GM18507 (cell line): ENCODE measurements at places on chromosomes 7 and 10.

DNA sequence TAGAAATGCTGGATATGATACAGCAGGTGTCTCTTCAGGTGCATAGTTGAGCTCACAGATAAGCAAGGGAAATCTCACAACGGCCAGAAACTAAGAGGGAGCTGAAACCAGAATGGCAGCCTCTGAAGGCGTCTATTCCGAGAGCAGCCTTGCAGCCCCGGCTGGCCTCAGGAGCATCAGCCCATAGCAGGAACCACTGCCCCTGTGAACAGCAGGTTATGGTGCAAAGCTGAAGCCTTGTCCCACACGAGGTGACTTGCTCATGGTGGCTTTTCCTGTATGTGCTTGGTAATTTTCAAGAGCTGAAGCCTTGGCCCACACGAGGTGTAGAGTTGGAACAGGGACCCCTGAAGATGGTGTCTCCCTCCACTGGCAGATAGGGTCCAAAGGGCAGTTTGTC lies 33.2 kb downstream of the BNIP3 start:
- no peak for DNase-seq

- no peak for DNase-seq
These were observed 75.9 kb upstream of the MAGI2 start for GRCh38 chr7:79529214-79529880.

DNA sequence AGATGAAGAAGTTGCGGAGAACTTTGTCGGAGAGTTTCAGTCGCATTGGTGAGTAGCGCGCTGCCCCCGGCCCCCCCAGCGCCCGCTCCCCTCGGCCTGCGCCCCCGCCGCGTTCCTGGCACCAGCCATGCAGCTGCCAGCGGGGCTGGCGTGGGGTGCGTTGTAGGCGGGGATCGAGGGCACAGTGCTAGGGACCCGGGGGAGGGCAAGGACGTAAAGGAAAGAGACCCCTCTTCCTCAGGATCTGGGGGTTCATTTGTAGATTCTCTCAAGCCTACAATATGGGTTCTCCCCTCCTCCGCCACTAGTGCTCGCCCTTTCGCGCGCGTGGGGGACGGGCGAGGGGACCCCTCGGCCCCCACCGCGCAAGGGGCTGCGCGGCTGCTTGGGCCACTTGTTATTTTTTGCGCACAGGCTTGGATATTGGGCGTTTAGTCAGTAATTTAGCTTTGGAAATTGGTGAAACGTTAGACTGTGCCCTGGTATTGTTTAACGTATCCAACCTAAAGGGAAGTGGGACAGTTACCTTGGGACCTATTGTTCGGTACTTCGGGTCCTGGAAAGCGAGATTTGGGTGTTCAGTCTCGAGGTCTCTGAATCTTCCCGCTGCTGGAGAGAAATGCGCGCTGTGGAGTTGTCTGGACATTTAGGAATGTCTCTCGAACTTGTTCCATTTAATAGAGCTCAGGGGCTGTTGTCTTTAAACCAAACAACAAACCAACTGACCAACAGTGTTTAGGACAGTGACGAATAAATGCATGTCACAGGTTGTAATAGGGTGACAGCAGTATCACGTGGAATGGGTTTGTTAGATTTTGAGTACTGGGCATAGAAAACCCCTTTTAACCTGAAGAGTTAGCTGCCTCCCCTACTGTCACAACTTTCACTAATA lies 796 bp downstream of the CDK14 start:
- no peak for DNase-seq

GRCh38 chr10:29559996-29560395 lies 74.8 kb downstream of the SVIL start:
- DNase-seq, result no peak

- no peak for DNase-seq
These were observed 47.8 kb downstream of the MGMT start for GRCh38 chr10:129514568-129515451.

DNA sequence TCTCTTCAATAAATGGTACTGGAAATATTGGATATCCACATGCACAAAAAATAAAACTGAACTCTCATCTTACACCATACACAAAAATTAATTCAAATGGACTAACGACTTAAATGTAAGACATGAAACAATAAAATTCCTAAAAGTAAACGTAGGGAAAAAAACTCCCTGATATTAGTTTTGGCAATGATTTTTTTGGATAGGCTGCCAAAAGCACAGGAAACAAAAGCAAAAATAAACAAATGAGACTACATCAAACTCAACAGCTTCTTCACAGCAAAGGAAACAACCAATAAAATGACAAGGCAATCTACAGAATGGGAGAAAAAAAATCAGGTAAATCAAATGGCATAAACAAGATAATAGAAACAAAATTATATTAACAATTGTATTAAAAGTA lies 65.7 kb downstream of the ORC5 start:
- no peak for DNase-seq

DNA sequence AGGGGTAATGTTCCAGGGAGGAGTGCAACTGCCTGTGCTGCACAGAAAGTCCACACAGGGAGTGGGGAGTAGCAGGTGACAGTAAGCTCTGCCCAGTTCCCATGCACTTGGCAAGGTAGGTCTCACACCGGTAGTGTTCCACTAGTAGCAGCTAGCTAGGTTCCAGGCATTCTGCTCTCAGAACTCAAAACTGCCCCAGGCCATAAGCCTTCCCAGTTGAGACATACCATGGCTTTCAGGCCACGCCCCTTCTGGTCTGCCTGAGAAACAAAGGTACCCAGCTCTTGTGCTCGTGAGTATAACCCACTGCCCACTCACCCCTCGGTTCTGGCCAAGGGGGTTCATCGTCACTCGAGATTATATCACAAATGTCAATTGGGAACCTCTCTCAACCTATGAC lies 12.6 kb downstream of the CASP7 start:
- DNase-seq, result no peak

- DNase-seq, result peak; percentile 20
These were observed 870 bp downstream of the FZD1 start for GRCh38 chr7:91264924-91265681.

DNA sequence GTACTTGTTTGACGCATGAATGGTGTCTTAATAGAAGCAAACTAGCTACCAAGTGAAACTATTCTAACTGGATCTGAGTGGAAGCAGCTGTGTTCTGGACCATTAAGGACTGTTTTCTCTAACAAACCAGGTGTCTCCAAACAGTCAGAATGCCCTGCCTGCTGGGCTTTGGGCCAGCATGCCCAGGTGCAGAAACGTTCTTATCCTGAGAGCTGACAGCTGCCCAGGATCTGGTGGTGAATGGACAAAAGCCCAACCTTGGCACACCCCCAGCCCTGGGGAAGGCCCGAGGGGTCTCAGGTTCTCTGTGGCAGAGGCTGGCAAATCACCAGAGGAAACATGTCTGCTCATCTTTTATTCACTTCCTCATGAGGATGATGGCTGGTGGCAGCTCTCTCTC lies 48.2 kb upstream of the LAMB4 start:
- DNase-seq, result no peak

DNA sequence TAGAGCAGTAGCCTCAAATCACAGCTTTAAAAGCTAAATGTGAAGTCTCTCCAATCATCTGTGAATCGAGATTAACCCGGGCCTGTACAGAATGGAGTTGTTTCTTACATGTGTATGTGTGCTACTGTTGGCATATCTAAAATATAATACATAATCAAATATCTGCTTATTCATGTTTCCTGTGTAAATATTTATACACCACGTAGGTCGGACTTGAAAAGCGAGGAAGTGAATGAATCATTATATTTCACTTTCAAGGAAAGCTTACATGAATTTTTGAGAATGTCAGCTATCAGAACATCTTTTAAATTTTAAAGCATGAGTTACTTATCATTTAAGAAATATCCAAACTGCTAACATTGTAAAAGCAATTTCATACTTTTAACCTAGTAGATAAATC lies 233.3 kb downstream of the SLC25A13 start:
- no peak for DNase-seq

DNA sequence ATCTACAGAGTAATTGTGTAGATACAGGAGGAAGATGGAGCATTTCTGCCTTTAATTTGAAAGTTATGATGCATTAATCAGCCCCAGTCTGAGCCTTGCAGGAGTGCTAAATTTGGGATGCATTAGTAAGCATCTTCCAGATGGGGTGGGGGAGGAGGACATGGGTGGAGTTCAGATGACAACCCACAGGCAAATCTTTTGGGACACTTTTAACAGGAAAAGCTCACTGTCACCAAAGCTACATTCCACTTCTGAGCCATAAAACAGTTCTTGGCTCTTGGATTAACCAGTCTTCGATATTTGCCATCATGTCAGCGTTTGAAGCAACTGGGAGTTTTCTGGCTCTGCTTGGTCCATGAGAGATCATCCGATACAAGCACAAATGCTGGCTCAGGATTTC lies 121.1 kb downstream of the CXCL12 start:
- no peak for DNase-seq

- no peak for DNase-seq
These were observed 299.8 kb downstream of the TNS3 start for GRCh38 chr7:47281966-47282643.

DNA sequence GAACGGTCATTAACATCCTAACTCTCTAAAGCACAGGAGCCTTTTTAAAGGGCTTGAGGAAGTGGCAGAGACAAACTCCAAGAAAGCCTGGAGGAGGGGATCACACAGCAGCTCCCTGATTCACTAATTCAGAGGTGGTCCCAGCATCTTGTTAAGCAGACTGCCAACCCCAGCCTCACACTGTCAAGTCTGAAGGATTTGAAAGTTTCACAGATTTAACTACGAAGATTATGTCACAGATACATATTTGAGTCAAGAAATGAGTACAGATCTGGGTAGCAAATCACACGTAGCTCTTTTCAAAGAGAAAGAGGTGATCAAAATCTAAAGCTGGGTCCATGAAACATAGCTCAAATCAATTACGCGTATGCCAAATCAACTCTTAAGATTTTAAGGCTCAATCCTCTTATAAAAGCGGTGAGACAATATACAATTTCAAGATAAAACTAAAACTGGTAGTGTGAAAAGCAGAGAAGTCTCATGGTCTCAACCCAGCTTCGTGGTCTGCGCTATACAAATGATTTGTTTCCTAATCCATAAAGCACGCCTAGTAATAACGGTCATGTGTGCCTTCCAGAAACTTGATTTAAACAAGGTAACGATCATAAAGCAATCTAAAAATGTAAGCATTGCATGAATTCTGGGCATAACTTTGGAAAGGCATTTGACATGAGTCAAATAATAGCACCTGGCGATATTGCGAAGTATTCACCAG lies 229.9 kb upstream of the MKLN1 start:
- no peak for DNase-seq

GRCh38 chr10:103564116-103564501 lies 70.6 kb downstream of the NEURL1 start:
- DNase-seq, result no peak

- no peak for DNase-seq
These were observed 197.3 kb upstream of the PODXL start for GRCh38 chr7:131753620-131754222.

- DNase-seq, result no peak
These were observed 61.4 kb upstream of the COMTD1 start for GRCh38 chr10:75297021-75297599.

DNA sequence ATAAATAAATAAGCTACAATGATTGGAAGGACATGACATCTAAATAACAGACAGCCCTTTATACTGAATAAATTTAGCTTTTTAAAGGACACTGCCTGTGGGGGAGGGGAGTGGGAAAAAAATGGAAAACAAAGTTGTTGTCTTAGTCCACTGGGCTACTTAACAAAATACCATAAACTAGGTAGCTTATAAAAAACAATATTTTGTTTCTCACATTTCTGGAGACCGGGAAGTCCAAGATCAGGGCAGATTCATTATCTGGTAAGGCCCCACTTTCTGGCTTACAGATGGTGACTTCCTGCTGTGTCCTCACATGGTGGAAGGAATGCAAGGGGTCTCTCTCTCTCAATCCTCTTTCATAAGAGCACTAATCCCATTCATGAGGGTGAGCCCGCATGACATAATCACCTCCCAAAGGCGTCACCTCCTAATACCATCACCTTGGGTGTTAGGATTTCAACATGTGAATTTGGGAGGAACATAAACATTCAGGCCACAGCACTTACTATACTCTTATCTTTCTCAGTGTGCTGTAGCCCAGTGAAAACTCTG lies 43.0 kb downstream of the DNAJC12 start:
- DNase-seq, result no peak

DNA sequence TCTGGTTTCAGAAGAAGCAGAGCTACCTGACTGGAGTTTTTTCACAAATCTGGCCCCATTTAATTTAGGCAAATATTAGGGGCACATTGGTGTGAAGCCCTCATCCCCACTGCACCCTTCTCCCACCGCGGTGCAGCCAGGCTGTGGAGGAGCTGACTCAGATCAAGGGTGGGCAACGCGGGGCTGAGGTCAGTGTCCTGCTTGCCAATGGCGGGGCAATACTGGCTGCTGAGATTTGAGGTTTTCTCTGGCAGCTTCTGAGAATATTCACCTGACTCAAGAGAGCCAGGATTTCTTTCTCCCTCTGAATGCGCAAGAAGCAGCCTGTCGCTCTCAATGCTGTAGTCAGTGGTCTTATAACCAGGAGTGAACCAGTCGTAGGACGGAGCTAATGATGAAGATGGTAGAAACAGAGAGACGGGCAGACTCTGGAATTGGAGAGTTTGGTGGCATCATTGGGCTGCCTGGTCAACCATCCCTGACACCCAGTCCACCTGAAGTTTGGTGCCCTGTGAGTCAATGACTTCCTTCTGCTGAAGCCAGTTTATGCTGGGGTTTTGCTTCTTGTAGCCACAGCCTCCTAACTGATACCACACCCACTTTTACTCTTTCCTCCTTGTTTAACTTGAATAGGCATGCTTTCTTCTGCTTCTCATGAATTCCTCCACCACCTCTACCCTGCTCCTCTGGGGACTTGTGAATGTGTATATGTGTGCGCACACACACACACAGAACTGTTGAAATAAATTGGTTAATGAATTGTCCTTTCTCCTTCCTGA lies 123.7 kb upstream of the CTBP2 start:
- DNase-seq, result no peak

GRCh38 chr7:94251-94801 lies 98.0 kb upstream of the FAM20C start:
- no peak for DNase-seq

- DNase-seq, result no peak
These were observed 66.3 kb upstream of the FRMD4A start for GRCh38 chr10:14397066-14397465.

DNA sequence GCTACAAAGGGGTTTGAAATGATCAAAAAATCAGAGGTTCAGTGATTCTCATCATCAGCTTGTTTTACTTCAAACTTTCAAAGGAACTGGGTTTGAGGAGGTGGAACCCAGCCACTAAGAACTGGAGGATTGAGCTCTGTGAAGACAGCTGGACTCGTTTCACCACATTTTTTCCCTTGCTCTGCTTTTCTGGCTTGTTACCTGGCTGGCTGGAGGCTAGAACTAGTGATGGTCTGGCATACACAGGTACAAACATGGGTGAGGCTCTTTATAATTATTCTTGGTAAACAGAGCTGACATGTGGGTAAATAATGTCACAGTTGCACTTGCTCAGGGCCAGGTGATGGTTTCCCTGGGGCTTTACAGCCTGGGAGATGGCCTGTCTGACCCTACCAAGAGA lies 352.5 kb downstream of the FGFR2 start:
- DNase-seq, result no peak

DNA sequence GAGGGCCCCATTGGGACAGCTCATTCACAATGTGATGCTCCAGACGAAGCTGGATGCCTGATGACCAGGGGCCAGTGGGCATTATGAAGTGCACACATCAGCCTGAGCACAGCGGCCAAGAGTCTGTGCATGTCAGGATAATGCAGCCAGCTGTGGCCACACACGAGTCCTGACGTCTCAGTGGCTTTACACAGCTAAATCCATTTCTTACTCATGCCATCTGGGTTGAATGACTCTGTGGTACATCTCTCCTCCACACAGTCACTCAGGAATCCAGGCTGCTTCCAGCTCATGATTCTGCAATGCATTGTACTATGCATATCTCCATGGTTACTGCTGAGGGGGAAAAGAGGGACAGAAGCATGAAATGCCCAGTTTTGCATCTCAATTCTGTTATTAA lies 123.6 kb downstream of the PRLHR start:
- no peak for DNase-seq
